ENCODE measurements at places on chromosomes 12 and 14.

DNA sequence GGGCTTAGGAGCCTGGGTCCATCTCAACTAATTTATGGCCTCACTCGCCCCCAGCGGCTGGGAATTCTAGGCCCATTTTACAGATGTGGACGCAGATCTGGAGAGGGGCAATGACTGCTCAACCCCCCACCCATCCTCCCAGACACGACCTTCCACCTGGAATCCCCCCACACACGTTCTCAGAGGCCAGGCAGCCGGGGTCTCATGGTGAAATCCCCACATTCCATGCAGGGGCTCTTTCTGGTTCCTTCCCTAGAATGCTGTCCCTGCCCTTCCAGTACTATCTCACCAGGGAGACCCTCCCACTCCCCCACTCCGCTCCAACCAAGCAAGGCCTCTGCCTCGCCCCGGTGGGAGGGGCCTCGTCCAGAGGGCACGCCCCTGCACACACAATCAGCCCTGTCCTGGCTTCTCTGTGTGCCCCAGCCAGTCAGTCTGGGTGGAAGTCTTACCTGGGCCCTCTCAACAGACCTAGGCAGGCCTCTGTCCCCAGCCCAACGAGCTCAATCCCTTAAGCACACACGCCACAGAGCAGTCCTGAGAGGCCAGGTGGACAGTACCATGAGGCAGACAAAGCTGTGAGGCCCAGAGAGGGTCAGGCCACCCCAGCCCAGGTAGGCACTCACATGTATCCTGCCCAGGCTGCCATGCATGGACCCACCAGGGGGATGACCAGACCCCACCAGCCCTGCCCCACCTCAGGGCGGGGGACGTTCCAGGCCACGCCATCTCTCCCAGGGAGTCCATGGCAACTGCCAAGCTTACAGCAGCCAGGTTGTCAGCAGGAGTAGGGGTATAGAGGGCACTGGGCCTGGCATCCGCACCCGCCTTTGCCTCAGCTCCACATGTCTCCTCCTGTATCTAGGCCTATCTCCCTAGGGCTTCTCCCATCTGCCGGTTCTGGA, 1.3 kb upstream of the ANKRD9 start:
- DNase-seq: peak; percentile 61

GRCh38 chr12:79233341-79233781, 368.8 kb downstream of the SYT1 start:
- no peak for DNase-seq

GRCh38 chr14:84065811-84066210, 1464.1 kb upstream of the FLRT2 start:
- DNase-seq: no peak

DNA sequence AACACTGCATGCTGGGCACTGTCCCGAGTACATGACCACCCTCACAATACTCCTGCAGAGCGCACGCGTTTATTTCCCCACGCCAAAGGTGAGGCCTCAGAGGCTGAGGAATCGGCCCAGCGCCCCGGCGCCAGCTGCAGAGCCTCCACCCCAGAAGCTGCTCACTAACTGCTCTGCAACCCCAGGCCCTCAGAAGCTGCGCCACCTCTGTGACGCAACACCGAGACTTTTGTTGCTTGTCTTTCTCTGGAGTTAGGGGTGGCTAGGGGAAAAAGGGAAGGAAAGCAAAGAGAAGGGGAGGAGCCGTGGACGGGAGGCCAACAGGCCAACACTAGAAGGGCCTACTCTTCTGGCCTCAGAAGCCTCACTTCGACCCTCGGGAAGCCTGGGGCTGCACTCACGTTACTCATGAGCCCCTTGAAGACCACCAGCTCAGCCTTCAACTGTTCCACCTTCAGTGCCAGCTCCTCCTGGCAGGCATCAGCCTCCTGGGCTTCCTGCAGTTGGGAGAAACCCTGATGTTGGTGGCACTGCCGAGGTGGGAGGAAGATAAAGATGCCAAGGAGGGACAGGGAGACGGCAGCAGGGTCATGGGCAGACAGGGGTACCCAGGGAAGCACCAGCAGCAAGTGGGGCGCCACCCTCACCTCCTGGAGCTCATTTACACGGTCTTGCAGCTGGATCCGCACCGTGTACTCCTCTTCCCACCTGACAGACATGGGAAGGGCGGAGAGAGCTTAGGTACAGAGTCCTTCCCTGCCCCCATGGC, 5.4 kb downstream of the IFFO1 start:
- no peak for DNase-seq
